ENCODE measurements at places on chromosomes 6 and 20. TPM values are rescaled to one million over a fixed set of nuclear protein-coding genes. Genes with fewer than 3 reads are reported as not detected.
A peak's percentile ranks its signal among the peaks of the same experiment; 100 is the strongest.

DNA sequence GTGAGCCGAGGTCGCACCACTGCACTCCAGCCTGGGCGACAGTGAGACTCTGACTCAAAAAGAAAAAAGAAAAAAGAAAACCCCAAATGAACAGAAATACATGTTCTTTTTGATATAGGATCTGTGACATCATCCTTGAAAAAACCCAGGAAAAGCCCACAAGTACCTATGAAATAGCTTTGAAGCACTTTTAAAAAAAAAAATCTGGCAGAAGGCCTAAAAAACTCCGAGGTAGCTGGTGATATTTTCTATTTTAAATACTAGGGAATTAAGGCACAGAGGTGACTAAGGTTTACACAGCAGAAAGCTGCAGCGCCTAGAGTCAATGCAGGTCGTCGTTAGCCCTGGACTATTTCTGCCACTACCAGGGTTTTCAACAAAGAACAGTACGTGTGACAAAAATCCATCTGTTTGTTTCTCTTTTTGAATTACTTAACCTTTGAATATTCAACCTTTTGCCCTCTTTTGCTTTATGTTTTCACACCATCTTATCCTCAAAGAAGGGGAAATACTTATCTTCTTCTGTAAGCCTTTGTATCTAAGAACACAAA, 39.4 kb upstream of the EEF1A1 start:
- peak; percentile 32 for DNase-seq

The PREP gene
- 14.8 TPM for total RNA-seq

The MED20 gene
- 31.9 TPM for total RNA-seq

The C6orf52 gene
- 2.2 TPM for total RNA-seq

The PROKR2 gene
- total RNA-seq, result not detected
